Transverse colon (tissue), 4 donors: ENCODE measurements at places on chromosomes 3 and 15. TPM values are rescaled to one million over a fixed set of nuclear protein-coding genes. Genes with fewer than 3 reads are reported as not detected.

GRCh38 chr15:49758456-49758855 is 137.6 kb downstream of the DTWD1 start:
- no peak for DNase-seq

GRCh38 chr15:72982714-72983113 is 69.5 kb upstream of the NEO1 start:
- no peak for DNase-seq

ESYT3 gene
- total RNA-seq, result 6.0 TPM

MASP1 gene
- total RNA-seq, result 19.0 TPM

GRCh38 chr3:160796813-160797164 is 40.8 kb downstream of the PPM1L start:
- DNase-seq, result no peak

- no peak for DNase-seq
These were observed 279.8 kb downstream of the ROBO2 start for GRCh38 chr3:77319711-77320110.

DNA sequence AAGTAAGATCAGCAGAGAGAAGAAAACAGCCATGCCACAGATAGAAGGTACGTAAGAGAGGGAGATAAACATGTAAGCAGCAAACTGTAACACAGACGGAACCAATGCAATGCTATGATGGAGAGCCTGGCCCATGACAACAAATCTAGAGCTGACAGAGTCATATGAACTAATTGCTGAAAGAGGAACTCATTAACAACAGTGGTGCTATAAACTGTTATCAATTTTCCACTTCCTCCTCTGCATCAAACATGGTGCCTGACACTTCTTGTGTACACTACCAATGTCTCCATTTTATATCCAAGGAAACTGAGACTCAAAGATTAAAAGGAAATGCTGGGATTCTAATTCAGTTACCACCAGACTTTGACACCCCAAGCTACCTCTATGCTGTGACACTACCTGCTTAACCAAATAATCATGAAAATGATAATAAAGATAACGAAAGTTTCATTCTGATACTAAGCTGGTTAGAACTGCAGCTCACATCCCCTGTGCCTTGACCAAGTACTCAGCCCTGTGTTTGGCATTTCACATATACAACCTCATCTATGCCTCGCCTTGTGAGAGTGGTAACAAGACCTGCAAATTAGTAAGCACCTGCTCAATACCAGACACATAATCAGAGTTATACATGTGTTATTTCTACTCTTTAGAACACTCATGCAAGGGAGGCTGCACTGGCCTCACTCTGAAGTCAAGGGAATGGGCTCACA is 79.3 kb downstream of the ANO10 start:
- DNase-seq, result no peak

DNA sequence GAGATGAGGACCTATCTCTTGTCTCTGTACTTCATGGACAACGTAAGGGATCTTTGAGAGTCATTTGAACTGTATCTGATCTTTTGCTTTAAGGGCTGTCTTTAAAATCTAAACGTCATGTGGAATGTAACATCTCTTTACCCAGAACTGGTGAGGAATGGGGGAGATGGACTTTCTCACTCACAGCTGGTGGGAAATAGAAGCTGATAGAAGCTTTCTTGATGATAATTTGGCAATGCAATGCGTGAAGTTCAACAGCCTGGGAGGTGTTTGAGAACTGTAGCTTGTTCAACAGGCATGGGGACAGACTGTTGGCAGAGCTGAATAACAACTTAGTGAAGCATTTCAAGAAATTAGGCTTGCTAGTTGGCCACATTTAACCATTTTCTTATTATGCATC is 21.5 kb upstream of the RORA start:
- no peak for DNase-seq

DNA sequence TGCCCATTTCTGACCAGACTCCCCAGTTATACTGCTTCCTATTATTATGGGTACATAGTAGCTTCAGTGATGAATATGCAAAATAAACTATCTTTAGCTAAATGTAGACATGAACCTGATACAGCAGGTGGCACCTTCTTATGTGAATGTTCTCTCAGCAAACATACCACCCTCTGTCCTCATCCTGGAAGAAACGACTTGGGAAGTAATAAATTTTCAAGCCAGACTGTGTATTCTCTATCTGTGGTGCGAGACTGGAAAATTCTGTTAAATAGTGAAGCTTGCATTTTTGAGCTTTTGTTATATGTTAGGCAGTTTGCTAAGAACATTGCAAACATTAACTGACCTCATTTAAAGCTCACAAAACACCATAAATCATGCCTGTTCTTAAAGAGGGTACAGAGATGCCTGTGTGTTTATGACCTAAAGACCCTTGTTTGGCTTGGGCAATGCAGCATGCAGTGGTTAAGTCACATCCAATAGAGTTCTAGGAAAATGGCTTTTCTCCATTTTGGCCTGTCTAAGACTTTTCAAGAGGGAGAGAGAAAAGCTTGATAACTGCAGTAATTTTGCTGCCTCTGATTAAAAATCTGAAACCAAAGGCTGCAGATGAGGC is 287.1 kb downstream of the NEK10 start:
- DNase-seq, result no peak

RAB27A gene
- 33.2 TPM for total RNA-seq

DNA sequence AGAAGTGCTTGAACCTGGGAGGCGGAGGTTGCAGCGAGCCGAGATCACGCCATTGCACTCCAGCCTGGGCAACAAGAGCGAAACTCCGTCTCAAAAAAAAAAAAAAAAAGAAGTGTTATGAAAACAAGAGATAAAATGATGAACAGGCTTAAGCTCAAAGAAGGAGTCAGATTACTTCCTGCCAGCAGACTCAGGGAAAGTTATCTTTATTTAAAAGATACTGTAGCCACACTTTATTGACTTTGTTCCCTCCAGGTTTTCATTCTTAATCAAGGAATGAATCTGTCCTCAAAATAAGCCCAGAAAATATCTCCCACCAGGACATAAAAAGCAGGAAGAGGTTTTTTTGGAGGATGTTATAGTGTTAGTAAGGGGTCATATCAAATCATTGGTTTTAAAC is 176.5 kb upstream of the KCNMB2 start:
- DNase-seq, result no peak

TMCO5A gene
- total RNA-seq, result not detected

DNA sequence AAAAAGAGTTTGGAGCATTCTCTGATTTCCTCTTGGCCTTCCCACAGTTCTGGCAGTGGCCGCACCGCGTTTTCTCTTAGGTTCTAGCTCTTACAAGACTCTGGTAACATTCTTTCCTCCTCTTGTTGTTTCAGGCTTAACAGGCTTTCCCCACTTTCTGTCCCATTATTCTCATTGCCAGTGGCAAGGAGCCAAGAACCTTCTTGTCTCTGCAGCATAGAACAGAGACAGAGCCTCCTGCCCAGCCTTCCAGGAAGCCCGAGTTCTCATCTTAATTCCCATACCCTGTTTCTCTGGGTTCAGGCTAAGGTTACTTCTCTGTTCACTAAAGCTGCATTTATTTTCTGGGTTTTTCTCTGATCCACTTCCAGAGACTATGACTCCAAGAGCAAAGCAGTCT is 61.1 kb downstream of the DUT start:
- no peak for DNase-seq

HTR3E gene
- total RNA-seq, result 0.80 TPM

DNA sequence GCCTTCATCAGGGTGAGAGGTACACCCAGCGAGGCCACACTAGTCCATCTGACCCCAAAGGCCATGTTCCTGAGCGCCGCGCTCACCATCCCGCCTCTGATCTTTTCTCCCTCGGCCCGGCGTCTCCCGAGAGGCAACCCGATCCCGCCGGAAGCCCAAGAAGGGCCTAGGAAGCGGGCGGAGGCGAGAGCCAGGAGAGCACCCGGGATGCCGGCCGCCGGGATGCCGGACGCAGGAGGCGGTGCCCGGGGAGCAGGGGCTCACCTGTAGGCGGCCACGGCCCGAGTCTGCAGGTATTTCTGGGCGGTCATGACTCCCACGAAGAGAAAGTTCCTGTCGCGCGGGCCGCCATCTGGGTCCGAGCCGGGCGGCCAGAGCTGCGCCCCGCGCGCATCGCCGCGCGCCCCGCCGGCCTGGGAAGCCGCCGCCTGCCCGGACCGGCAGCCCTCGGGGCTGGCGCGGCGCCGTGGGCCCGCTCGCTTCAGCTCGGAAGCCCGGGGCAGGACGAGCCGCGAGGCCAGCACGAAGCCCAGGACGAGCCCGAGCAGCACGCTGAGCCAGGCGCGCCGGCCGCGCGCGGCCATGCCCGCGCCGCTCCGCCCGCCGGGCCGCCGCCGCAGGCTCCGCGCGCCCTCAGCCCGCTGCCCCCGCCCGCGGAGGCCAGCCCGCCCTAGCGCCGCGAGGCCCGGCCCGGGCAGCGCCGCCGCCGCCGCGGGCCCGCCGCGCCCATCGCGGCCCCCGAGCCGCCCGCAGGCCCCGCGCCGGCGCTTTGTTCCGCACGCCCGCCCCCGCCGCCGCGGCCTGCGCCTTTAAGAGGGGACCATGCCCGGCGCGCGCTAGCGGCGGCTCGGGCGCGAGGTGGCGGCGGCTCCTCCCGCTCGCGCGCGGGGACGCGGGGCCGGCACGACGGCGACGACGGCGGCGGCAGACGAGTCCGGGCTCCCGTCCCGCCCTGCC is 697 bp downstream of the CHSY1 start:
- DNase-seq, result no peak

CCR2 gene
- 4.6 TPM for total RNA-seq

DNA sequence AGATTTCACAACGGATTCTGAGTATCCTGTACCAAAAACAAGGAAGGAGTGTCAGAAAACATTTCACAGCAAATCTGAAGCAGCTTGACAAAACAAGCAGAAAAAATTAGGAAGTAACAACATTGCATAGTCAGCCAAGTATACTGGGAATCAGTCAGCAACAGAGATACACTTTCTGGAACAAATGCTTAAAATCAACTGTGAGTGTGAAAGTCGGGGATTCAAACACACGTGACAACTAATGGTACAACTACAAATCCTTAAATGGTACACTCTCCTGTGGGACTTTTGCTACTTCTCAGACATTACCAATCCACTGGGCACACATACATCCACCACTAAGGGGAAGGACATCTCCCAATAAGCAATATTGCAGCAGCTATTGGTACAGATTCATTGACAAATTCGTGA is 296.6 kb upstream of the MME start:
- DNase-seq, result no peak

GRCh38 chr3:71541313-71541712 is 42.2 kb downstream of the FOXP1 start:
- no peak for DNase-seq
